Stimulated activated naive B cell treated with anti-CD40 and anti-IgM and Interleukin-4, amounts not matched to agents 10 μg/mL and 1 μg/mL and 100 μg/mL, for 72 hours (primary cell): ENCODE measurements at places on chromosomes 1 and 21.

DNA sequence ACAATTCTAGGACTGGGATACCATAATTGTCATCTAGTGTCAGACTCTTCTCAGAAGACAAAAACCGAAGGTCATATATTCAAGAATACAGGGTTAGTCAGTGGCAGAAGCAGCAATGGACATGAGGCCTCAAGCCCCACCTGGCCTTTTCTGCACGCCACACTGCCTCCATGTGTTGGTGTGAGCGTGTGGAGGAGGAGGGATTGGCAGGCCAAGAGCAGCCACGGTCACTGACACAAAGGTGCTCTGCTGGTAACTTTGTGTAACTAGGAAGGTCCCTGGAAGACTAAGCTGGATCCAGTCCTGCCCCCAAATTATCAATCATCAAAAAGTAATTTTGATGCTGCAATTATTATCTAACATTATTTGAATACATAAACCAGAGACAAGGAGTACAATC, 34.9 kb downstream of the HSF2BP start:
- no peak overlapping the region for H3K4me3 ChIP-seq
- no peak for DNase-seq
- peaks cover 9% of the 10 kb centered on the region for H3K4me1 ChIP-seq
- no peaks in the 10 kb centered on the region for H3K27me3 ChIP-seq
- H3K27ac ChIP-seq: no peak overlapping the region

DNA sequence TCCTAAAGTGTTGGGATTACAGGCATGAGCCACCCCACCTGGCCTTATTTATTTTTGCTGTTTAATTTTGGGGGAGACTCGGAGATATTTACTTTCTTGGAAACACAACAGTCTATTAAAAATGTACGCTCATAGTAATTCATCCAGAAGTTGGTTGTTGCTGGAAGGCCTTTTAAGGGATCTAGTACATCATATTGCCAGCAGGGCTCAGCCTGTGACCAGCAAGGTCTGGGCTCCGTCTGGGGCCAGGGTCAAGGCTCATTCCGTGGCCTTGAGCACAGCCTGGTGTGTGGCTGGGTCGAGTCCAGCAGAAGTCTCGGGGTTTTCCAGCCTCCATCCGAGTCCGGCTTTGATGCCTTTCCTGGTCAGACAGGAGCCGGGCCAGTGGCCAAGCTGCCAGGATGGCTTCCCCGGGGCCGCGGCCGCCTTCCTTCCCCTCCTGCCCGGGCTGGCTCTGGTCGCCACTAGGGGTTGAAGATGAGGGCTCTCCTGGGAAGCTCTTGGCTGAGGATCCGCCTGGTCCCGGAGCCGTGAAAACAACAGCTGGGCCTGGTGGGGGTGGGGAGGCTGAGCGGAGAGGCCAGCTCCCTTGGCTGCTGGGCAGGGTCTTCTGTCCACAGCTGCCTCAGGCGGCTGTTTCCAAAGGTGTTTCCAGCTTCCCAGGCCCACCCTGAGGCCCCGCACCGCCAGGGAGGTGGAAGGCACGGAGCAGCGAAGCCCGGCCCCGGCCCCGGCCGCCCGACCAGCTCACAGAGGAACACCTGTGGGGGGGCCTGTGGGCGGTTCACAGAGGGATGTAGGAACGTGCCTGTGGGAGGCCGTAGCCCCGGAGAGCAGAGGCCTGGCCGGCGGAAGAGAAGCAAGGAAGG, 5.1 kb upstream of the VWA1 start:
- no peak overlapping the region for H3K4me3 ChIP-seq
- H3K27ac ChIP-seq: no peak overlapping the region
- no peaks in the 10 kb centered on the region for H3K36me3 ChIP-seq
- peaks cover 44% of the 10 kb centered on the region for H3K27me3 ChIP-seq

- DNase-seq: peak; percentile 6
- H3K4me1 ChIP-seq: peaks cover 7% of the 10 kb centered on the region
- peak overlapping the region; percentile 88 for H3K4me3 ChIP-seq
- H3K27ac ChIP-seq: peak overlapping the region; percentile 83
- peaks cover 6% of the 10 kb centered on the region for H3K36me3 ChIP-seq
- peaks cover 6% of the 10 kb centered on the region for H3K27me3 ChIP-seq
Measured at GRCh38 chr1:225653463-225654276, 747 bp upstream of the ENAH start.

DNA sequence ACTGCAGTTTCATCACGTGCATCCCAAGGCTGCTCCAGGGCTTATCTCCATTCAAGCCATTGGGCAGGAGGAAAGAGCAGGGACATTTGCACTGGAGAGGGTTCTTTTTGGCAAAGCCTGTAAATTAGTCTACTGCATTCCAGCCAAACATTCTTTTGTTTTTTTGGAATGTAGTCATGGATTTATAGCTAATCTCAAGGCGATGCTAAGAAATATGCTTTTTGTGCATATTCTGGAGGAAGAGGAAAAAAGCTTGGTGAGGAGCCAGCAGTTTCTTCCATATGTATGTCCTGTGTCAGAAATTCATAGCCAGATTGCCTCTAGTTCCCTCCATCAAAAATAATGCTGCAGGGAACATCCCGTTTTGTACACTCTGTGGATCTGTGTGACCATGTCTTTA, 221.4 kb downstream of the BACH1 start:
- no peaks in the 10 kb centered on the region for H3K27me3 ChIP-seq
- no peak for DNase-seq
- H3K27ac ChIP-seq: no peak overlapping the region

- H3K27ac ChIP-seq: no peak overlapping the region
- no peaks in the 10 kb centered on the region for H3K27me3 ChIP-seq
- H3K4me3 ChIP-seq: no peak overlapping the region
- no peak for DNase-seq
Measured at GRCh38 chr1:29050166-29050565, 73.5 kb downstream of the TMEM200B start.

DNA sequence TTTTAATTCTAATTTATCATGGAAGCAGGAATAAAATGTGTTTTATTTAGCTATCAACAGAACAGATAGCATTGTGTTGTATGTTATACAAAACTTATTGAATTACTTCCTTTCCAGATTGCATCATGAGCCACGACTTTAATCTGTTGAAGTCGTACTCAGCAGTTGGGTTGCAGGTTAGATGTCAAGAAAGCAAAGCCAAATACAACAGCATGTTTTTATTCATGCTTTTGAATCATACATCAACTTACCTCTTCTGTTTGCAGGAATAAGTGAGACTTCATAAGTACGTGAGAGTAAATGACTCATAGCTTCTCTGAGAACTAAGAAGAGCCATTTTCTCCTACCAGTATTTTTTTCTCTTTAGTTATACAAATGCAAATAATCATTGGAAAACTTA, 110.8 kb upstream of the ADGRL4 start:
- no peak for DNase-seq
- H3K27ac ChIP-seq: no peak overlapping the region
- H3K4me3 ChIP-seq: no peak overlapping the region
- H3K27me3 ChIP-seq: no peaks in the 10 kb centered on the region
- H3K4me1 ChIP-seq: no peaks in the 10 kb centered on the region

DNA sequence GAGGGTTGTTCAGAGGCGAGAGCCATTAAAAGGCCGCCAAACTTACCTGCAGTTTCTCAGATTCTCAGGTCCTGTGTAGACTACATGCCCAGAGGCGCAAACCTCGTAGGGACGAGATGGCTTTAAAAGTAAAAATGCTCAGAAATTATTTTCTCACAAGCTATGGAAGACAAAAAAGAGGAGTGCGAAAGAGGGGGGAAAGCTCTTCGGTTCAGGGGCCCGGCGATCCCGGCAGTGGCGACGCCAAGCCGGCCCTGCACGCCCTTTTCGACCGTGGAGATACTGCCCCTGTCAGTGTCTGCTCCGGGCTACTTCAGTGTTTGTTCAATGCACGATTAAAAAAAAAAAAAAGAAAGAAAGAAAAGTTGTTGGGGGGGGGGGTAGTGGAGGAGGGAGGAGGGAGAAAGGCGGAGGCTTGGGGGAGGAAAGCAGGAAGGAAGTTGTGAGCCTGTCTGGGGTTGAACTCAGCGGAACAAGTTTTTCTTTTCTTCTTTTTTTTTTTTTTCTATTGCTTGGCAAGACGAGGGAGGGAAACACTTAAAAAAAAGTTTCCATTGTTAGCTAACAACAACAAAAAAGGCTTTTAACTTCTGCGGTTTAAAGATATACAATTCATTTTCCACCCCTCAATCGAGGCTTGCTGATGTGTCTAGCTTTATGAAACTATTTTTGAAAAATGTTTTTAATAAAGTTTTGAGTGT, at the start of gene ITPKB:
ITPKB (minus strand) TSS at position 288 of the 701 bp plus-strand sequence. CDS start 1,824 bp downstream, outside the sequence.
- peak; percentile 26 for DNase-seq
- H3K4me1 ChIP-seq: peaks cover 26% of the 10 kb centered on the region
- H3K4me3 ChIP-seq: peak within 1 kb of the TSS; percentile 88

DNA sequence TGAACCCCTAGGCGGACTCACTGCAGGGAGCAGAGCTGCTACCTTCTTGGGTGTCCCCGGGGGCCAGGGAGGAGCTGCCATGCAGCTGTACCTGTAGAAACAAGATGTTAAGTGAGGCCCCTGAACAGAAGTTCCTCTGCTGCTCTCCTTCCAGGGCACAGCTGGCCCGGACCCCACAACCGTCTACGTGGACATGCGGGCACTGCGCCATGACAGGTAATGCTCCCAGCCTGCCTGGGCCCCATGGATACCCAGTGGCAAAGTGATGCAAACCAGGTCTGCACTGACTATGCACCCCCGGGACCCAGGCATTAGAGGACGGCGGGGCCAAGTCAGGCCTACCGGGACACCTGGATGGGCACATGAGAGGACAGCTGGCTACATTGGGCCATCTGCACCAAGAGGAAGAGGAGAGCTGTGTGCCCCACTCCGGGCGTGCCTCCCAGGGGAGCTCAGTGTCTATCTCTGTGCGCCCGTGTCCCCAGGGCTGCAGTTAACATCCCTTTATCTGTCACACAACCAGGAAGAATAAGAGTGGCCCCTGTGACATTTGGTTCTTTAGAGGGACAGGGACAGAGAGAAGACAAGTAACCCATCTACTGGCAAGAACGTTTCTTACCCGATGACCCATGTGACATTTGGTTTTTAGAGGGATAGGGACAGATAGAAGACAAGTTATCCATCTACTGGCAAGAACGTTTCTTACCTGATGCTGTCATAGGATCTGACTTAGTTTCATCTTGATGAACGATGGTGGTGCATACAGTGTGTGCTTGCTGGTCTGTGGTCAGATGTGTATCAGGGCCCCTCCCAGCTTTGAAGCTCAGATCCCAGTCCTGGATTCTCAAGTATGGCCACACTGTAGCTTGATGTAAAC, 44.1 kb downstream of the S100B start:
- peaks cover 4% of the 10 kb centered on the region for H3K4me1 ChIP-seq
- H3K4me3 ChIP-seq: no peak overlapping the region
- no peak for DNase-seq
- H3K36me3 ChIP-seq: peaks cover 51% of the 10 kb centered on the region

DNA sequence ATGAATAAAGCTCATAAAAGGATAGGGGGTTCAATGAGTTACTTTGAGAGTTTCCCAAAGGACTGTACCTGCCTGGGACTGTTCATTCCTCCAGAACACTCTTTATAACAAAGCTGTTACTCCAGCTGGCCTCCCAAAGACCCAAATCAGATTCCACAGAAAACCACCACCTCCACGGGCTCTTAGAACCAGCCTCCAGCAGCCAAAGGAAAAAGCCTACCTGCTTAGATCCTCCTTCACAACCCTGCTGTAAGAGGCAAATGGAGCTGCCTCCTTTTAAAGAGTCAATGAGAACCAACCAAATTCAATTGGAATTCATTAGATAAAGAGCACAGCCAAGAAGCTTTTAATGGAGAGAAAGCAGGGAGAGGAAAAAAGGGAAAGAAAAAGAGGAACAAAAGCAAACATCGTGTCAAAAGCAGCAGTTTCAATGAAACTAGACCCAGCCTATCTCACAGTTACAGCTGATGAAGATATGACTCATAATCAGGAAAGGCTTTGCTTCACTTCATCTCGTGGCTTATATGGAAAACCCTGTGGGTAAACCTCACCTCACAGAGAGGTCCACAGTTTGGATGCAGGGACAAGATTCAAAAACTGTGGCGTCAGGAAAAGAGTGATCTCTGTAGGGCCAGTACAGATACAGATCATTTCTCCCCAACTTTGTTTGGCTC, 27.8 kb upstream of the FMO4 start:
- H3K36me3 ChIP-seq: no peaks in the 10 kb centered on the region
- H3K4me3 ChIP-seq: no peak overlapping the region
- peak; percentile 8 for DNase-seq
- H3K27me3 ChIP-seq: no peaks in the 10 kb centered on the region
- no peak overlapping the region for H3K27ac ChIP-seq

DNA sequence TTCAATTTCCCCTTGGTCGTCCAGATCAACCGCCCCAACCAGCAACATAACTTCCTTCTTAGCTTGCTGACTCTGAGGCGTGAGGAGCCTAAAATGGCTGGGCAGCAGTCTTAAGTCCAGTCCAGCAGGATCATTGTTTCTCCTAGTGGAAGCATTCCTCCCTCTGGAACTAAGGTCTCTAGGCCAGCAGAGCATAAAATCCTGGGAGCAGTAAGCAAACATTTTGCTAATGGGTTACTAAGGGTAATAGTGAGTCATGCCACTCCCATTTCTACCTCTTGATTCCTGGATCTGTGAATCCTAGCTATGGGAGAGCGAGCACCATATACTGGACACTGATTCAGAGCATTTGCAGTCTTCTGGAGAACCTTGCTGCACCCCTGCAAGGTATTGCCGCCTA, 59.9 kb downstream of the ADSS2 start:
- H3K27ac ChIP-seq: no peak overlapping the region
- peaks cover 5% of the 10 kb centered on the region for H3K36me3 ChIP-seq
- no peak overlapping the region for H3K4me3 ChIP-seq
- H3K4me1 ChIP-seq: no peaks in the 10 kb centered on the region

DNA sequence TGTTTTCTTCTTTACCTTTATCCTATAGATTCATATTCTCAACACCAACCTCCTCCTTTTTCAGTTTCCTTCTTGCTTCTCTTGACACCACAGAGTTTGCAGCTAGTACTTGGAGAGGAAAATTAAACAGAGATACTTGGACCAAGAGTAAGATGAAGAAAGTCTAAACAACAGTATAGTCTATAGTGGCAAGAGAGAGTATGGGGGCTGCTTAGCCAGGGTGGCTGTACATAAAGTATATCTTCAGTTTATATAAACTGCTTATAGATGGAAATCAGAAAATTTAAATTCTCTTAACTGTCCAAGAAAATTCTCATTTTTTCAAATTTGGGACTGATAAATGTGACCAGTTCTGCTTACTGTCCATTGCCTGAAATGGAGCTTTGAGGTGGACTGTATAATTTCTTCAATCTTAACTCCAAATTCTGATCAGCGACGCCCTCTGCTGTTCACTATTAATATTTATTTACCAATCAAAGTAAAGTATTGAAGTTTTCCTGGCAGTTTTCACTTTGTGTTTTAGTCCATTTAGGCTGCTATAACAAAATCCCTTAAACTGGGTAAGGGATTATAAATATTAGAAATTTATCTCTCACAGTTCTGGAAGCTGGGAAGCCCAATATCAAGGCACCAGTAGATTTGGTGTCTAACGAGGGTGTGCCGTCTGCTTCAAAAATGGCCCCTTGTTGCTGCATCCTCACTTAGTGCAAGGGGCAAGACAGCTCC, 14.8 kb upstream of the METTL18 start:
- H3K36me3 ChIP-seq: peaks cover 21% of the 10 kb centered on the region
- no peak overlapping the region for H3K4me3 ChIP-seq
- no peaks in the 10 kb centered on the region for H3K27me3 ChIP-seq
- H3K4me1 ChIP-seq: no peaks in the 10 kb centered on the region

GRCh38 chr1:75613916-75614315, 3.0 kb upstream of the SLC44A5 start:
- peaks cover 70% of the 10 kb centered on the region for H3K27me3 ChIP-seq
- peaks cover 22% of the 10 kb centered on the region for H3K4me1 ChIP-seq
- no peak overlapping the region for H3K27ac ChIP-seq
- no peaks in the 10 kb centered on the region for H3K36me3 ChIP-seq
